ENCODE measurements at places on chromosomes 6 and 20.

DNA sequence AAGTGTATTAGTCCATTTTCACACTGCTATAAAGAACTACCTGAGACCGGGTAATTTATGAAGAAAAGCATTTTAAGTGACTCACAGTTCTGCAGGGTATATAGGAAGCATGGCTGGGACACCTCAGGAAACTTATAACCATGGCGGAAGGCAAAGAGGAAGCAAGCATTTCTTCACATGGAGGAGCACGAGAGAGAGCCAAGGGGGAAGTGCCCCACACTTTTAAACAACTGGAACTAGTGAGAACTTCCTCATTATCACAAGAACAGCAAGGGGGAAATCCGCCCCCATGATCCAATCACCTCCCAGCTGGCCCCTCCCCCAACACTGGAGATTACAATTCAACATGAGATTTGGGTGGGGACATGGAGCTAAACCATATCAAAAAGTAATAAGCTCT, 28.3 kb upstream of the B3GAT2 start:
- DNase-seq, result no peak

GRCh38 chr6:112058243-112059032, 4.5 kb downstream of the CCN6 start:
- DNase-seq, result no peak

DNA sequence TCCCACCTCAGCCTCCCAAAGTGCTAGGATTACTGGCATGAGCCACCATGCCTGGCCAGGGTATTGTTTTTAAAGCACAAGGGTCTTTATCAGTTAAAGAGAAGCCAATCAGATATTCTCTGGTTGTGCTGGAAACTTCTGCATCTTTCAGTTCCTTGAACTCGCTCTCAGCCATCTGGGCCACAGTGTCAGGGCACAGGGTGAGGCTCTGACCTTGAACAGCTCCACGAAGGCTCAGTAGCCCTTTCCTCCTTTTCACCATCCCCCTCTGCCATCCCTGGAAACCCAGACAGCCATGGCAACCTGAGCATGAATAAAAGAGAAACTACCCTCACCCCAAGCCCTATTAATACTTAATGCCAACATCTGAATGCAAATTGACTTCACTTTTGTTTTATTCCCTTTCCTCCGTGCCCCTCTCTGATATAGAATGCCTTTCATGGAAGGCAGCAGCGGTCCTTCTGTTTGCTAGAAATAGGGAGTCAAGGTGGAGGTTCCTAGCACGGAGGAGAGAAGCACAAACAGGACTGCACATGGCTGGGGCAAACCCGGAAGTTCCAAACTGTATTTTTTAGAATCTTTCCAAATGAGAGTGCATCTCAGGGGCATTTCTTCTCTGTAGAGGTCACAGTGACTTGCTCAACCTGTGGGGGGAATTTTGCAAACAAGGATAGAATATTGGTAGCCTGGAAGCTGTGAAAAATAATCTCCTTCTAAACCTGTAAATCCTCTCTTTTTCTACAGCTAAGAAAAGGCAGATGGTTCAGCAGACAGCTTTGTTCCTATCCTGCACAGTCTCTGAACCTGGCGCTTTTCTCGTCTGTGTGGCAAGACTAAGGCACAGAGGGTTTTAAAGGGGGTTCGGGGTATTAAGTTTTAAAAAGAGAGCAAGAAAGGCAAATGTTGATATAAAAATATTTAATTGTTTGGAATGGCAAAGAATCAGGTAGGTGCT, 176.4 kb upstream of the RREB1 start:
- no peak for DNase-seq

- DNase-seq, result no peak
Measured at GRCh38 chr20:57686931-57687652, 22.7 kb downstream of the PMEPA1 start.

DNA sequence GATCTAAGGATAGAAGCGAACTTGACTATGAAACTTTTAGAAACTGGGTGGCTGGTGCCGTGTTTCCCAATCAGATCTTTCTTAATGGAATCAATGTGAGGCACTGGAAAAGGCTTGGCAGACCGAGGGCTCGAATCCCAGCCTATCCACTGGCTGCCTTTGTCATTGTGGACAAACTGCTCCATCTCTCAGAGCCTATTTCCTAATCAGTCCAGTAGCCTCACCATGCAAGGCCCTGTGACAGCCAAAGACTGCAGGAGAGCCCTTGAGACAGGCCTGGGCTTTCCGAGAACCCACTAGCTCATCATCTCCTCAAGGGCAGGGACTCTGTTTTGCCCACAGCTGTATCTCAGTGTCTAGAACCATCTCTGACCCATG, 43.4 kb downstream of the SPDEF start:
- DNase-seq, result no peak

GRCh38 chr6:169398342-169399105, 144.9 kb upstream of the THBS2 start:
- DNase-seq, result no peak

- DNase-seq, result no peak
Measured at GRCh38 chr20:20211988-20212518, 155.9 kb upstream of the INSM1 start.
